ENCODE measurements at places on chromosomes 4 and X.

DNA sequence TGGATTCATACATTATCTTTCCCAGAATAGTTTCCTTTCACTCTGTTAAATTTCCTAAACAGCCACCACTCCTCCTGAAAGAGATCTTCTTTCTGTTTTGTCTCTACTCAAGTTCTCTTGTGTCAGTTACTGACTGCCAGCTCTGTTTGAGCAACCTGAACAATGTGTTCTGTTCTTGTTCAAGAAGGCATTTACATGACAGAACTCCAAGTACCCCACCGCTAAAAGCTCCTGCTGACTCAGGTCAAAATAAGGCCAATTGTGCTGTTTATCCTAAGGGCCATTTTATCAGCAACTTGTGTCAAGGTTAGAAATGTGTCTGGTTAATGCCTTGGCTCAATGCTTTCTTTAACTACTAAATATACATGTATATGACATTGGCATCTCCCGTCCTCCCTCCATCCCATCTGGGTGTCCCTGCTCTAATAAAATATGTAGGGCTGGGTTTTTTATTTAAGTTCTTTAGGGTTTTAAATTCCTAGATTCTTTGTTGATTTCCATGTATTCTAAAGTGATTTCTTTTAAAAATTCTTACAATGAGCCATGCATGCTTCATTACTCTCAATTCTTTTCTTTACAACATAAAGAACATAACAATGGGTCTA is 144.3 kb upstream of the PAQR3 start:
- no peak for DNase-seq

- DNase-seq: no peak
Measured at GRCh38 chr4:68368691-68369131, 18.8 kb upstream of the YTHDC1 start.

DNA sequence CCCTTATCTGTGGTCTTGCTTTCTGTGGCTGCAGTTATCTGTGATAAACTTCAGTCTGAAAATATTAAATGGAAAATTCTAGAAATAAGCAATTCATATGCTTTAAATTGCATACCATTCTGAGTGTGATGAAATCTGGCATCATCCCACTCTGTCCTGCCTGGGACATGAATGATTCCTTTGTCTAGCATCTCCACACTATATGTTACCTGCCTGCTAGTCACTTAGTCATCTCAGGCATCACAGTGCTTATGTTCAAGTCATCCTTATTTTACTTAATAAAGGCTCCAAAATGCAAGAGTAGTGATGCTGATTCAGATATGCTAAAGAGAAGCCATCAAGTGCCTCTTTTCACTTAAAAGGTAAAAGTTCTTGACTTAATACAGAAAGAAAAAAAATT is 14.3 kb upstream of the RAB9B start:
- no peak for DNase-seq

GRCh38 chrX:115060013-115060412 is 42.6 kb upstream of the IL13RA2 start:
- DNase-seq: no peak

- no peak for DNase-seq
Measured at GRCh38 chr4:8163436-8164193, 5.0 kb upstream of the ABLIM2 start.

GRCh38 chrX:69556060-69557011 is 52.2 kb downstream of the NALF2 start:
- no peak for DNase-seq

DNA sequence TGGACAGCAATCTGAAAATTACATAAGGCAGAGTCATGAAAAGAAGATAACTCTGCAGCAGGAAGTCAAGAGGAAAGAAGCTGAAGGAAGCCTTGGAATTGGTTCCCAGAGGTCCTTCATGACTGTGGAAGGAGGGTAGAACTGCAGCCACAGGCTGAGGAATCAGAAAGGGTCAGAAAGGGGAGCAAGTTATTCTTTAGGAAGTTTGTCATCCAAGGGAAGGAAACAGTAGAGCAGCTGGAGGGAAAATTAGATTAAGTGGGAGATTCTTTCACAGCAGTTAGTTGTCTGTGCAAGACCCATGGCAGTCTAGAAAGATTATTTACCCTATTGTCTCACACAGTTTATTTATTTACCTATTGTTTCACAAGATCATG is 9.3 kb upstream of the ADH1C start:
- DNase-seq: no peak

- no peak for DNase-seq
Measured at GRCh38 chrX:107711521-107712181, 63.9 kb downstream of the TSC22D3 start.

DNA sequence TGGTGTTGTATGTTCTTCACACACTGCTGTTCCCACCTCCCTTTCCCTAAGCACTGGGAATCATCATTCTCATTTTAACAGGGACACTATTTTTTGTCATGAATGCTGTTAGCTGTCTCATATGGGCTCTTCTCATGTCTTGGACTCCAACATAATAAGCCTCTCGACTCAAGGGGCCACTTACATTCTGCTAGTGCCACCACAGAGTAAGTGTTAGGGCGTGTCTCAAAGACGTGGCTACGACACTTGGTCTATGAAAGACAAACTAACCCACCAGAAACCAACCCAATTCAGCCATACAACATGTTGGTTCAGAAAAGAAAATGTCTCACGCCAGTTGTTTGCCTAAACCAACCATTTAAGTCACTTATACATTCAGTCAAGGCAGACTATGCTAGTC is 32.2 kb downstream of the SEL1L3 start:
- no peak for DNase-seq

DNA sequence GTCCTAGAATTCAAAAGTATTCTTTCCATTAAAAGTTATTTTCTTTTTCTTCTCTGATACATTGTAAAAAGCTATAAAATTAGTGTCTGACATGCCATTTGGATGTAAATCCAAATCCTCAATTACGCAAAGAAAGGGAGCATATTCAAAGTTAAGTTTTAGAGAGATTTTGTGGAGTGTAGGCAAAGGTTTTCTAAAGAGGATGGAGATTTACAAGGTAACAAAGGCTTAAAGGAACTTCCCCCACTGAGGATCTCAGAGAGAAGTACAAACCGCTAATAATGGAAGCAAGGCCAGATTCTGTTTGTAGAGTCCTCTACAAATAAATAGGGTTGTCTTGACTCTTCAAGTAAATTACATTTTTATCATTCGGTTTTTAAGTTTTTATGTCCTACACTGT is 91.0 kb upstream of the MAPK10 start:
- DNase-seq: no peak

GRCh38 chrX:41823402-41823801 is 99.4 kb downstream of the GPR82 start:
- DNase-seq: no peak

DNA sequence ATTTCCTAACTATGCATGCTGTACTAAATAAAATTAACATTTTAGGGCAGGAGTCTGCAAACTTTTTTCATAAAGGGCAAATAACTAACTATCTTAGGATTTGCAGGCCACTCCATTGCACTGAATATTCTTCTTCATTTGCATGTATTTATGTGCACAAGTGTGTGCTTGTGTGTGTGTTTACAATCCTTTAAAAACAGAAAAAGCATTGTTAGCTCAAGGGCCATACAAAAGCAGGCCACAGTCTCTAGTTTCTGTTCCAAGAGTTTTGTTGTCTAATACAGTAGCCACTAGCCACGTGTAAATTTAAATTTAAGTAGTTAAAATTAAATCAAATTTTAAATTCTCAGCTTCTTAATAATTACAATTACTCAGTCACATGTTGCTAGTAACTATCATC is 621.8 kb downstream of the TMA16 start:
- no peak for DNase-seq

- DNase-seq: no peak
Measured at GRCh38 chr4:98466868-98467599, 191.4 kb downstream of the TSPAN5 start.

- DNase-seq: no peak
Measured at GRCh38 chrX:136752796-136753195, 27.9 kb downstream of the ARHGEF6 start.

DNA sequence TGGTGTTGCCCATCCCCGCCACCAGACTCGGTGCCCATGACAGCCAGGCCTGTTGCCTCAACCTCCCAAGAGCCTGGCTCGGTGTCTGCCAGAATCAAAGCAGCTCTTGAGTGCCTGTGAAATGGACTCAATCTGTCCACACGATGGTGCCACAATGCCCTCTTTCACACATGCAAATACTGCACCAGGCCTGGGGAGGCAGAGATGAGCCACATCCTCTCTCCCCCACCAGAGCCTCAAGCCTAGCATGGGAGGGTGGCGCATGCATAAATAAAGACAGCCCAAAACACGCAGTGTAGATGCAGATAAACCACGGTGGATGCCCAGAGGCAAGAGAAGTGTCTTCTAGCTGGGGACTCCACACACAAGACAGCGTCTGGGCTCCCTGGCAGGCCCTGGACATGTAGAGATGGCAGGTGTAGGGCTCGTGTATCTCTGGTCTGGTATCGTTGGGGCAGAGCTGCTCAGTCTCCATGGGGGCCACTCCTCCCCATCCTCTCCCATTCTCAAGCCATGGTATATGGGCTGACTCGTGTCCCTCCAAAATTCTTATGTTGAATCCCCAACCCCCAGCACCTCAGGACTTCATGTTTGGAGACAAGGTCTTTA is 65.6 kb downstream of the JAKMIP1 start:
- peak; percentile 58 for DNase-seq

DNA sequence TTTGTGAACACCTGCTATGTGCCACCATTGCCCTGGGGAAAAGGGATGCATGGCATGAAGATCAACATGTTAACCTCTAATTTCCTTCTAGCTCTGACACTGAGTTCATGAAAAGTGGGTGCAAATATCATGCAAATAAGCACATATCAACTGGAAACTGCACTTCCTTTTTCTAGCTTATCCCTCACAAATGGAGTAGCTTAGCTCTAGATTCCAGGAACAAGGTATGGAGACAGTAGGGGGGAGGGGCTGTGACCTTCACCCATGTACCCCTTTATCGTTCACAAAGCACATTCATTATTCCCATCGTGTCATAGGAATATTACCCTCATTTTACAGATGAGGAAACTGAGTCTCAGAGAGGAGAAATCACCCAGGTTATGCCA is 37.4 kb downstream of the STARD8 start:
- DNase-seq: no peak

DNA sequence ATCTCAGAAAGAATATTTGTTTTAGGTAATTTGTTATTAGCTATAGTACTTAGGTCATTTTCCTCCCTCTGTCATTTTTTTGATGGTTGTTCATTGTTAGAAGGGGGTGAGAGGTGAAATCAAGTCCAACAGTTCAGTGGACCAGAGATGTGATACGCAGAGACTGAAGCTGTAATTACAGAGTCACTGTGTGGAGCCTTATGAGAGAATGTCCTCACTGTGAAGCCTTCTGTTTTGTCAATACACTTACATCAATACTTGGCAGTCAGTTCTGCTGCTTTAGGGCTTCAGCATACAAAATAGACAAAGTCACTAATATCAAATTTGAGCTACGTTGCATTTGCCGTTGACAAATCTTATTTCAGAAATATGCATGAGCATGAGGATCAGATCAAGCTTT is 692.5 kb downstream of the C4orf33 start:
- no peak for DNase-seq

DNA sequence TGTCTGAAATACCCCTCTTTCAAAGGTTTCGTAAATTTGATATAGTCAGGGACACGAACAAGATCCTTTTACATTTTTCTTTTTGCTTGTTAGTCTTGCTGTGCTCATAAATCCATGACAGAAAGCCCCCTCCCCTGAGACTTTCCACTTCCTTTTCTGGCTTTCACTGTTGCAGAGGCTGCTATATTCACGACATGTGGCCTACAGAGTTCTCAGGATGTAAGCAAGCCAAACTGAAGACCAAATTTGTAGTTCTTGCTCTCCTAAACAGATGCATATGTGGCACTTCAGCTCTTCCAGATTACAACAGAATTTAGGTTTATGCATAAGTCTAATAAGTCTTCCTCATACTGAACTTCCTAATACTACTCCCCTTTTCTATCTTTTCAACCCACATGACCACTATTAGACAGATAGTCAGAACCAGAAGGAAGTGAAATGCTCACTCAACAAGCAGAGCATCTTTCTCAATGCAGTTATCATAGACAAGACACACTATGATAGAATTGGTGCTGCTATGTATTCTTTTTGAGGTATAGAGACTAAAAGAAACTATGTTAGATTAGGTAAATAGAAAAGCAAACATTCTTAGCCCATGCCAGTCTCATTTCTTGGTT is 15.0 kb downstream of the BTK start:
- DNase-seq: no peak

GRCh38 chr4:63524764-63525163 is 884.5 kb downstream of the TECRL start:
- no peak for DNase-seq

GRCh38 chr4:168119100-168119499 is 26.8 kb downstream of the ANXA10 start:
- DNase-seq: no peak

- no peak for DNase-seq
Measured at GRCh38 chrX:6226596-6227452, 1.8 kb downstream of the NLGN4X start.

DNA sequence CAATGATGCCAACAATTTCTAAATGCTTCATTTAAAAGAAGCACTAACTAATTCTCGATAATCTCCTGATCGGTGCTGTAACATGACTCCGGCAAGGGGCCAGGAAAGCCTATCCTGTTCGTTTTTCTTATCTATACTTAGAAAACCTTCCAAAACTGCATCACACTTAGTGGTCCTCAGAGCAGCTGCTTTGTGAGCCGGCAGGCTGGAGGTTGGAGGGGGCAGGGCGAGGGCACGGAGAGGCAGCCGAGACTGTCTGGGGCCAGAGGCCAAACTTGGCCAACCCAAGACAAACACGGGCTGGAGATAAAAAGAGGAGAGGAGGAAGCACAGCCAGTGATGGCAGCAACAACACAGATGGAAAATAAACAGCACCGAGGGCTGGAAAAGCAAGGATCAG is 455.7 kb downstream of the BCOR start:
- DNase-seq: no peak

DNA sequence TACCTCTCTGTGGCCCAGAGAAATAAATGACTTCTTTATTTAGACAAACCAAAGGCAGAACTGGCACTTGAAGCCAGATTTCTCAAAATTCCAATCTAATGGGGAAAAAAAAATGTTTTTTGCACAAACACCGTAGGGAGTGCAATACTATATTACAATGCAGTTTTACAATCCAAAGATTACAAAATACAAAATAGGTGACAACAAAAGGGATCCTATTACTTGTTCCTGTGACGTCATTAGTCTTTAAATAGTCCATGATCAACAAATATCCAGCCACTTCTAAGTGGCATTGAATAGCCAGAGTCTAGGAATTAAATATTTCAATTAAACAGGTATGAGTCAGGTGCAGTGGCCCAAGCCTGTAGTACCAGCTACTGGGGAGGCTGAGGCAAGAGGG is 3.0 kb upstream of the APBB2 start:
- DNase-seq: no peak

DNA sequence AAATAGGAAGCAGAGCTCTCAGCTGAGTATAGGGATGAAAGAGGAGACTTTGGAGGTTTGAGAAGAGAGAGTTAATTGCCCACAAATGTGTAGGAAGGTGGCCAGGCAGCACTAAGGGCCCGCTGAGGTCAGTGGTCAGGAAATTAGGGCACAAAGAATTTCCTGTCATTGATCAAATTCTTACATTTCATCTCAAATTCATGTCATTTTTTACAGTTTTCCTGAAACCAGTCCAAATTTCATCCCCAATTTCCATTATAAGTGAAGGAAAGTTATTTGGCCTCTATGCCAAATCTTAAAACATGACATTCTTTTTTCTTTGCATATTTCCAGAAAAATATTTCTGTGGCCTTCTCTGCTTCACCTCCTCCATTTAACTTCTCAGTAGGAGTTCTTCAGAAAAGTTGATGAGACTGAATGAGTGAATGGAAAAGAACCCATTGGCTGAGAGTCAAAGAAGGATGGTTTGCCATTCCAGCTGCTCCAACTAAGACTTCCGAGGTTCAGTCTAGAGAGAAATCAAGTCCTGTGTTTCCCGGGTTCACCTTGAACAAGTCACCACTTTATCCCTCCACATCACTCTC is 68.7 kb upstream of the SPRY1 start:
- no peak for DNase-seq
